ENCODE measurements at places on chromosomes 2 and 18. TPM values are rescaled to one million over a fixed set of nuclear protein-coding genes. Genes with fewer than 3 reads are reported as not detected.

CRYBA2 gene
- not detected for polyA plus RNA-seq

TAF1B gene
- polyA plus RNA-seq = 11.4 TPM

PRKAG3 gene
- polyA plus RNA-seq = 44.4 TPM

COBLL1 gene
- polyA plus RNA-seq = 7.3 TPM

GRCh38 chr2:153786016-153786415, 85.7 kb upstream of the GALNT13 start:
- DNase-seq = no peak

DNA sequence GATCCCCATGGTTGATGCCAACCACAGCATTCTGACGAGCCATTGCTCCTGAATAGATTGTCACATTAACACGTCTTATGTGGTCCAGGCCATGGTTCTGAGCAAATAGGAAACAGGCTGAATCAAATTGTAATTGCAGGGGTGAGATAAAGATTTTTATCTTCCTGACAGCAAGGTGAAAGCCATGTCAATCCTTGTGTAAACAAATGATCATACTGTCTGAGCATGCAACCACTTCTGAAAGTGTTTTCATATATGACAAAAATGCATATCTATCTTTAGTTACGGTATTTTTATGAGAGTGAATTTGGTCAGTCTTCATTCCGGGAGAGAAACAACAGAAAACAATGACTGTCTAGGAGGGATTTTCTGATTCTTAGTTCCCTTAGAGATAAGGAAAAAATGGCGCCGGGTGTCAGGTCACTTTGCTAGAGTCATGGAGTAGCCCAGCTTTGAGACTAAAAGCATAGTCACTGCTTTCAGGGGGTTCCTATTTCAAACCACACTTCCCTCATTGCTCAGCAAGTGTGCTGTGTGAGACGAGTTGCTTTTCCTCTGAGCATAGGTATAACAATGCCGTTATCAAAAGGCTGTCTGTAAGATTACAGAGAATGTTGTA, 958.9 kb downstream of the DCDC2C start:
- DNase-seq = no peak

- peak; percentile 68 for DNase-seq
Measured at GRCh38 chr18:76953583-76954233, 131.4 kb downstream of the ZNF236 start.

- DNase-seq = no peak
Measured at GRCh38 chr2:21268878-21269224, 145.1 kb downstream of the TDRD15 start.

DNA sequence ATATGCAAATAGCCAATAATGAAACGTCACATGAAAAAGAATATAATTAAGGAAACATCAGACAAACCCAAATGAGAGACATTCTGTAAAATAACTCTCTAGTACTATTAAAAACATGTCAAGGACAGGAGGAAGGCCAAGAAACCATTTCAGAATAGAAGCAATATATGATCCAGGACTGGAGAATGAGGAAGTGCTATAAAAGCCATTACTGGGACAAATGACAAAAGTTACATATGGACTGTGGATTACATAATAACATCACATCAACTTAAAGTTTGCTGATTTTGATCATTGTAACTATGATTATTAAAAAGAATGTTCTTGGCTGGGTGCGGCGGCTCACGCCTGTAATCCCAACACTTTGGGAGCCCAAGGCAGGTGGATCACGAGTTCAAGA, 81.3 kb downstream of the CRACDL start:
- DNase-seq = no peak

Measured in hindlimb muscle (tissue), 1 donor.